Stimulated activated CD8-positive, alpha-beta memory T cell treated with anti-CD3 and anti-CD28 coated beads, Interleukin-7, amount 100 ng/mL, for 24 hours (primary cell): ENCODE measurements at places on chromosomes 6 and 20.
A peak's percentile ranks its signal among the peaks of the same experiment; 100 is the strongest.

GRCh38 chr6:113701552-113702254 is 155.4 kb upstream of the MARCKS start:
- DNase-seq, result no peak

GRCh38 chr6:89925826-89926225 is 31.6 kb downstream of the GJA10 start:
- DNase-seq, result no peak

DNA sequence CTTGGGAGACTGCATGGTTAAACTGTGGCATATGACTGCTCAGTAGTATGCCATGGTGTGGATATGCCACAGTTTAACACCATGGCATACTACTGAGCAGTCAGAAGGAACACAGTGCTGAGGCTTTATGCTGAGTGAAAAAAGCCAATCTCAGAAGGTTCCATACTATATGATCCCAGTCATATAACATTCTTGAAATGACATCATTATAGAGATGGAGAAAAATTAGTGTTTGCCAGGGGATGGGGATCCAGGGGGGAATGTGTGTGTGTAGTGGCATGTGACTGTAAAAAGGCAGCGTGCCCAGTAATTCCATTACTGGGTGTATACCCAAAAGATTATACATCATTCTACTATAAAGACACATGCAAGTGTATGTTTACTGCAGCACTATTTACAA is 85.8 kb downstream of the FOXF2 start:
- no peak for DNase-seq

DNA sequence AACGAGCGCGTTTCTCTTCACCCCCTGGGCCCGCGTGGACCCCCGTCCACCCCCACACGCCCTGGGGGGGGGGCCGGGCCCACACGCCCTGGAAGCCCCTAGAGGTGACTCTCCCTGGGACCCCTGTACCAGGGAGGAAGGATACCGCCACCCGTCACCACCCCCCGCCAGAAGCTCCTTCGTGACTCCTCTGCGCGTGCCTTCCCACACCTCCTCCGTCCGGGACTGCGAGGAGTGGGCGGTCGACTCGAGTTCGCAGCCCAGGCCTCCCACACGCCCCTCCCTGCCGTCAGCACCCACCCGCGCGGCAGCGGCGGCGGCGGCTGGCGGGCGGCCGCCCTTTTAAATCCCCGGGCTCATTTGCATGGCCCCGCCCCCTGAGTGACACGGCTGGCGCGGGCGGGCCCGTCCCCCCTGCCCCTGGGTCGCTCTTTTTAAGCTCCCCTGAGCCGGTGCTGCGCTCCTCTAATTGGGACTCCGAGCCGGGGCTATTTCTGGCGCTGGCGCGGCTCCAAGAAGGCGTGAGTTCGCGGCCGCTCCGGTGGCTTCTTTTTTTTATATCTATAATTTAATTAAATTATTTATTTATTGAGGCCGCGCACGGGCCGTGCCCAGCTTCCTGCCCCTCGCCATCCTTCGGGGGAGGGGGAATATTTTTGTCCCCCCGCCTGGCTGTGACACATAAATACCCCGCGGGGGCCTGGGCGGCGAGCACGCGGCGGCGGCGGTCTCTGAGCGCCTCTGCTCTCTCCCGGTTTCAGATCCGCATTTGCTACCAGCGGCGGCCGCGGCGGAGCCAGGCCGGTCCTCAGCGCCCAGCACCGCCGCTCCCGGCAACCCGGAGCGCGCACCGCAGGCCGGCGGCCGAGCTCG is at the start of gene HMGA1:
TSS of gene HMGA1 (plus strand) at position 431 of the 873 bp plus-strand sequence. CDS start 3,908 bp downstream, outside the sequence.
- peak; percentile 79 for DNase-seq

DNA sequence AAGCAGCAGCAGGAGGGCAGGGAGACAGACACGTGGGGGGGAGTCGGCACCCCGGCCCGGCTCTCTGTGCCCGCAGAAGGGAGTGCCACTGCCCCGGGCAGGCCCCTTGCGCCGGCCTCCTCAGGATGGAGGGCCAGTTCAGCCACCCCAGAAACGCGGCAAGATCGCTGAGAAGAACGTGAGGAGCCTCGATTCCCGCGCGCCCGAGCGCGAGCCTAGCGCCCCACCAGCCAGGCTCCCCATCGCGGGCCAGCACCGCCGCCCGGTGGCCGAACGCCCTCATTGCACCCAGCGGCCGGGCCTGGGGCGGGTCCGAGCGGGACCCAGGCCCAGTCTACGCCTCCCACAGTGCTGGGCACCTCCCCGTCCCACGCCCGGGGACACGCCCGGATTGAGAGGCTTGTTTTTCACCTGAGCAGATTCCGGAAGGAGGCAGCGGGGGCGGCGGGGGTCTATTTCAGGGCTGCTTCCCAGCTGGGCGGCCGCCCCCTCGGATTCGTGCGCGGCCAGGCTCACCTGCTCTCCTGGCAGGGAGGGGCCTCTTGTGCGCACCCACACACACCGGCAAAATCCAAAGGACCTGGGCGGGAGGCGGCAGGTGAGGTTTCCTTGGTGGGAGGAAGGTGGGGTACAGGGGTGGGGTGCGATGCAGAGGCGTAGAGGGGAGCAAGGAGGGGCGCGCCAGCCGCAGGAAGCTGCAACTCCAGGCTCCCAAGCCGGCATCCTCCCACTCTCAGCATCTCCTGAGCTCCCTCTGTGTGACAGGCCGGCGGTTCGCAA is 9.0 kb upstream of the GRM4 start:
- peak; percentile 40 for DNase-seq

GRCh38 chr20:15618912-15619311 is 954.3 kb downstream of the KIF16B start:
- DNase-seq, result no peak

- DNase-seq, result no peak
Observed at GRCh38 chr6:116369964-116370759, 585 bp upstream of the DSE start.

DNA sequence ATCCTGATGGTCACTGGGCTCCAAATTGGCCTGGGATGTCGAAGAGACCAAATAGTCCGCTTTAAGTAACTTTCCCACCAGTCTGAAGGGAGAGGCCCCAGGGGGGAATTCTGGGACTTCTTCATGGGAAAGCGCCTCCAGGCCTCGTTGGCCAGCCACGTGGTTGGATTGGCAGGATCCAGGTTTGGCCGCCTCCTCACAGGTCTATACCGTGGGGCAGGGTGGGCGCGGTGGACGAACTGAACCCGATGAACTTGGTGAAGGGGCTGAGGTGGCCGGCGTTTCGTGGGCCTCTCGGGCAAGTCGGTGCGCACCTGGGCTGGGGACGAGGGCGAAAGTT is 297 bp downstream of the POM121L2 start:
- DNase-seq, result no peak

- DNase-seq, result no peak
Observed at GRCh38 chr6:97322811-97323210, 39.8 kb upstream of the MMS22L start.

GRCh38 chr6:158492881-158493280 is 67.0 kb upstream of the TMEM181 start:
- DNase-seq, result no peak

GRCh38 chr6:27334141-27334540 is 22.1 kb upstream of the POM121L2 start:
- no peak for DNase-seq

GRCh38 chr20:39381595-39381994 is 419.5 kb downstream of the DHX35 start:
- DNase-seq, result no peak

- DNase-seq, result no peak
Observed at GRCh38 chr6:98971303-98971702, 23.6 kb upstream of the FBXL4 start.
